Stimulated activated CD4-positive, alpha-beta T cell treated with anti-CD3 and anti-CD28 coated beads, Interleukin-1b, Interleukin-23, amount 100 ng/mL, for 1 hour (primary cell): ENCODE measurements at places on chromosomes 6 and 20.

DNA sequence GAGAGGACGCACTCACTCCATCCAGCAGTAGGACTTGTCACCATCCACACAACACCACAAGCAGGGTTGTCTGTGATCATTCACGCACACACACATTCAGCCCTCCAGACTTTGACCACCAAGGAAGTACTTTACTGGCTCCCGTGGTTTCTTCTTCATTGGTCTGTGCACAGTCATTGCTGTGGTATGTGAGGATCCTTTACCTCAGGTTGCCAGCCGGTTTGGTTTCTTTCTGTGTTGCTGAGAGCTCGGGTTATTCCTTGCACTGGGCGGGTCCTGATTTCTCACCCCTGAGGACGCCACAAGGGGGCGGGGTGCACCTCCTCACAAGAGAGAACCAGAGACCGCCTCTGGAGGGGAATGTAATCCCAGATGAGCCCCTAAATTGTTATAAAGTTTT is 11.2 kb downstream of the SLC35A1 start:
- no peak for DNase-seq

DNA sequence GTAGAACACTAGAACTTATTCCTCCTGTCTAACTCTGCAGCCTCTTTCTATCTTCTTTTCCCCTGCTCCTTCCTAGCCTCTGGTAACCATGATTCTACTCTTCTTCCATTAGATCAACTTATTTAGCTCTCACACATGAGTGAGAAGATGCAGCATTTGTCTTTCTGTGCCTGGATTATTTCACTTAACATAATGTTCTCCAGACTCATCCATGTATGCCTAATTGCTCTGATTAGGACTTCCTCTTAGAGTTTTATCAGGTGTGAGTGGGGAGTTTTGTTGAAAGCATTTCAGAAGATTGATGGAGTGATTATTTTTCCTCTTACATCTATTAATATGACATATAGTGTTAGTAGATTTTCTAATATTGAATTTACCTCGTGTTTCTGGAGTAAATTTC is 140.4 kb downstream of the CDKAL1 start:
- no peak for DNase-seq

DNA sequence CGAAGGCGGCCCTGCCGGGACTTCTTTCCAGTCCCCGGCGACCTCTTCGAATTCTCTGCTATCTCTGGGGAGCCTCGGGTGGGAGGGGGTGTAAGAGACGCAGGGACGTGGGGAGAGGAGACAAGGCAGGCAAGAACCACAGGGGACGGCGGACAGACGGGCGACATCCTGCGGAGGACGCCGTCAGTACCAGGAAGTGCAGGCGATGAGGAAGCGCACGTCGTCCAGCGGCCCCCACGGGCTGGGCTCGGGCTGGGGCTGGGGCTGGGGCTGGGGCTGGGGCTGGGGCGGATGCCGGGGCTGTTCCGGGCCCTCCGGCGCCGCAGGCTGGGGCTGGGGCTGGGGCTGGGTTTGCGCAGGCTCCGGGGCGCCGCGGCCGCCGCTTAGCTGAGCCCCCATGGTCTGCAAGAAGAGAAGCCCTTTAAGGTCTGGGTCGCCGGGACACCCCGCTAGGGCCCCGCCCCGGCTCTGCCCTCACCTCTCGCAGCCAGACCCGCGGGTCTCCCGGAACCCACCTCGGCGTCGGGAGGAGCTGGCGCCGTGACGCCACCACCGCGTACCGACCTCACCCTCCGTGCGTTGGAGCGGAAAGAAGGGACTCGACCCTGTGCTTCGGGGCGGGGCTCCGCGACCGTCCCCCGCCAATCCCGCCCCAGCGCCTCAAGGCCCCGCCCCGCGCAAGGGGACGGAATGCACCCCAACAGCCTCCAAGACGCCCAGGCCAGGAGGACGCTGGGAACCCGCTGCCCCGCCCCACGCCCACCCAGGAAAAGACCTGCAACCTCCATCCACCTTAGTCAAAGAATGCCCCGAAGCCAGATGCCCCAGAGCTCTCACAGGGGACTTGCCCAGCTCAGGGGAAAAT is at the start of gene MMP24OS:
Gene MMP24OS, minus strand, starts transcription at position 592 of the 865 bp plus-strand sequence. Its CDS starts 193 bp downstream, at position 399.
- peak; percentile 68 for DNase-seq

DNA sequence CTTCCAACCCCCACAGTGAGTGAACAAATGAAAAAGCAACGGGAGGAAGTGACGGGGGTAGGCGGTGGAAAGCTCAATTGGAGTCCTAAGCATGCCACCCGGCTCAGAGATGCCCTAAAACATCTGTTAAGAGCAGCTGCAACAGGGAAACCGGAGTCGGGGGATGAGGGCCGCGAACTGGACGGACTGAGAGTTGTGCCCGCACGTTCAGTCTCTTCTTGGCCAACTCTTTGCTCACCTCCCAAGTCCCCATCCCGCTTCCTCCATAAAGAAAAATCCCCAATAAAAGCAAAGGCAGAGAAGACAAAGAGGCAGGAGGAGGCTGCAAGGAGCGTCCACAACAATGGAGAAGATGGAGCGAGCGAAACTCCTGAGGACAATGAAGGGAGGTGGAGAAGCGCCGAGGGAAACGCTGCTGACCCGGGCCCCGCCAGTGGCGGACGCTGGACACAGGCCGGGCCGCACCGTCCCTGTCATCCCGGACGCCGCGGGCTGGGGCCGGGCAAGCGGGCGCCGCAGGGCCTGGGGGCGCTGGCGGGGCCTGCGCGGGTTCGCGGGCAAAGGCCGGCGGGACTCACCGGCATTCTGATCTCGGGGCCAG is 600 bp downstream of the SEC63 start:
- DNase-seq: peak; percentile 29

DNA sequence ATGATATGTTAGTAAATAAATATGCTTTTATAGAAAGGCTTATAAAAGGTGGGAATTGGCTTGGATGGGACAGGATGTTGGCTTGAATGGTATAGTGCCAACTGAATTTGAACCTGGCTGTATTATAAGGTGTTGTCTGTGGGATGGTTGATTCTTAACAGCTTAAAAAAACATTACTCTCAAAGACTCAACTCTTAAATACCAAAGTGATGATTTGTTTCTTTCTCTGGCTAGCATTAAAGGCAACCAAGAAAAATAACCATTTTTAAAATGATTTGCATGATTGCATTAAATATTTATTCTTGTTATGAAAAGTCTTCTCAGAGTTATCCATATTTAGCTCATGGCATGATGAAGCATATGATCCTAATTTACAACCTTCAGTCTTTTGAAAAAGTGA is 216.2 kb downstream of the RIMS1 start:
- no peak for DNase-seq
